Calu3 (cell line): ENCODE measurements at places on chromosomes 16 and 17. TPM values are rescaled to one million over a fixed set of nuclear protein-coding genes. Genes with fewer than 3 reads are reported as not detected.

Gene XYLT1
- 7.5 and 8.0 TPM in 2 replicates for total RNA-seq

Gene AANAT
- total RNA-seq = not detected in 2 replicates

GRCh38 chr17:61251939-61252865 lies 147.4 kb upstream of the TBX2 start:
- DNase-seq = no peak

Gene SLC43A2
- total RNA-seq = 3.3 TPM in 2 replicates

DNA sequence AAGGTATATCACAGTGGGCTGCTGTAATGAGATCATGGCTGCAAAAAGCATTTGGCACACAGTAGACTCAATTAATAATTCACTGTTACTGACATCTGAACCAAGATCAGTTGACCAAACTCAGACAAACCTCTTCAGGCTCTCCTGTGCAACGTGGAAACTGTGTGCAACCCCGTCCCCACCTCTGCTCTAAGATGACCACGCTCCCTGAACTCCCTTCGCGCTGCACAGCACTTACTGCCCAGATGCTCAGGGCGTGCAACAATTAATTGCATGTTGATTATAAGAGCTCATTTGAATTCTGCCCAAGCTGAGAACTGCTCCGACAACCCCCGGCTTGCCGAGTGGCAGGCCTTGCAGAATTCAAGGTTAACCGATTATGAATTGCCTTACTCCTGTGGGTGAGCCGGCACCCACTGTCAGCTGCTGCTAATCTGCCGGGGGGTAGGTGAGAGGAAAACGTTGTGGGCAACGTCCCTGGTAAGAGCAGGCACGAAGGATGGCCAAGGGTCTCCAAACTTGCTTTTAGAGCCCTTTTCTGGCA lies 1.3 kb upstream of the GSG1L start:
- no peak for DNase-seq

GRCh38 chr17:68674029-68674925 lies 73.1 kb upstream of the FAM20A start:
- DNase-seq = no peak

- DNase-seq = peak; percentile 91
Measured at GRCh38 chr16:50152807-50153595, at the start of gene TENT4B. Gene TENT4B, plus strand, starts transcription at chr16:50153306. Its CDS starts 316 bp downstream, at chr16:50153622.

GRCh38 chr16:27400751-27401620 lies 988 bp upstream of the IL21R start:
- DNase-seq = no peak

GRCh38 chr16:67781565-67781921 lies 24.8 kb downstream of the RANBP10 start:
- DNase-seq = no peak
